Left kidney (tissue), 8 donors: ENCODE measurements at places on chromosomes 1 and 21.

DNA sequence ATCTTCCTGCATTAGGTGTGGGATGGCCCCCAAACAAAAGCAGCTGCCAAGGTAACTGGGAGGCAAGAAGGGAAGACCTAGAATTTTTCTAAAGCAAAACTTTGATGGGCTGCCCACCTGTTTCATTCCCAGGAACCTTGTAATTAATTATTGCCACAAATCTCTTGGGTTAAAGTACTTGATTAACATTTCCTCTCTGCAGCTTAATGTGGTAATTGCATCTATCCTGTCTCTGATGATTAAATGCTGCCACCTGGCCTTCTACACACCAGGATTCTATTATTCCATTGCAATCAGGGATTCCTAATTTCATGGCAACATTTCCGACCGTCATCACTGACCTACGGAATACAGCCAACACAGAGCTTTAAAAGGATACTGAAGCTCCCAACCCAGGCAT lies 68.3 kb upstream of the RC3H1 start:
- DNase-seq, result no peak

GRCh38 chr1:41613689-41614574 lies 129.4 kb upstream of the EDN2 start:
- no peak for DNase-seq

- DNase-seq, result peak; percentile 29
Measured at GRCh38 chr1:101520302-101520701, 283.5 kb downstream of the S1PR1 start.

- no peak for DNase-seq
Measured at GRCh38 chr1:48341221-48341620, 118.7 kb downstream of the SLC5A9 start.

DNA sequence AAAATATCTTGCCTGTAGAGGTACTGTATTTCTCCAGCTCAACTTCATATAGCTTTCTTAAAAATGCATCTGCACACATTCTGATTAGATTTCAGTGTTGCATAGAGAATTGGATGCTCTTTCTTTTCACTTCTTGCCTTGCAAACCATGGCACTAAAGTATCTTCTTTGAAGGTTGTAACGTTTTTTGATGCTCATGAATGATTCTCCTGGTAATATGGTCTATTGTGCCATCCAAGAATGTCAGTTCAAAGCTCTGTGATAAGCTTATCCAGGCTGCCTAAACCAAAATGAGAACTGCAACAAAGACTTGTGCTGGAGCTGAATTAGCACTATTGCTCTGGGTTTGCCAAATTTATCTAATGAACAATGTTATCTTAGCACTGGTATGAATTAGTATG lies 1.9 kb downstream of the SGIP1 start:
- no peak for DNase-seq

GRCh38 chr1:10615332-10615731 lies 140.6 kb downstream of the PEX14 start:
- DNase-seq, result no peak
